Thymus (tissue), 14 donors: ENCODE measurements at places on chromosomes 13 and 19. TPM values are rescaled to one million over a fixed set of nuclear protein-coding genes. Genes with fewer than 3 reads are reported as not detected.

DNA sequence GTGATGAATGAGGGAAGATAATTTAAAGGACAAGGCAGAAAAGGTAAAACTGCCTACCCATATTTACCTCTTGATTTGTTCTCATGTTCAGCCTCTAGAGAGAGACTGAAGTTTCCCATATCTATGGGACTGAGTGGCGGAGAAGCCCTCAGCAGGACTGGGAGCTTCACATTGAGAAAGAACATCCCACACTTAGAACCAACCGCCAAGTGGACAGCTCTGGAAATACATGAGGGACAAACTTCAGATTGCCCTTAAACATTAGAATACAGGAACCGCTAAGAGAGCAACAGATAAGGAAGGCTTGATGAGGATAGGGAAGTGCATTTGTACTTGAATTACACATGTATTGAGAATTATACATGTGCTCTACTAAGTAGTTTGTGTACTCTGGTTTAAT, 316.0 kb upstream of the MIR17HG start:
- no peak overlapping the region for H3K4me3 ChIP-seq
- H3K4me1 ChIP-seq = no peaks in the 10 kb centered on the region
- H3K27me3 ChIP-seq = no peaks in the 10 kb centered on the region
- H3K36me3 ChIP-seq = no peaks in the 10 kb centered on the region
- DNase-seq = no peak

PEAK3 gene
- 0.34 TPM for polyA plus RNA-seq

C19orf81 gene
- polyA plus RNA-seq = not detected

ZNF549 gene
- 6.3 TPM for polyA plus RNA-seq

PLK5 gene
- 0.25 TPM for polyA plus RNA-seq

DNA sequence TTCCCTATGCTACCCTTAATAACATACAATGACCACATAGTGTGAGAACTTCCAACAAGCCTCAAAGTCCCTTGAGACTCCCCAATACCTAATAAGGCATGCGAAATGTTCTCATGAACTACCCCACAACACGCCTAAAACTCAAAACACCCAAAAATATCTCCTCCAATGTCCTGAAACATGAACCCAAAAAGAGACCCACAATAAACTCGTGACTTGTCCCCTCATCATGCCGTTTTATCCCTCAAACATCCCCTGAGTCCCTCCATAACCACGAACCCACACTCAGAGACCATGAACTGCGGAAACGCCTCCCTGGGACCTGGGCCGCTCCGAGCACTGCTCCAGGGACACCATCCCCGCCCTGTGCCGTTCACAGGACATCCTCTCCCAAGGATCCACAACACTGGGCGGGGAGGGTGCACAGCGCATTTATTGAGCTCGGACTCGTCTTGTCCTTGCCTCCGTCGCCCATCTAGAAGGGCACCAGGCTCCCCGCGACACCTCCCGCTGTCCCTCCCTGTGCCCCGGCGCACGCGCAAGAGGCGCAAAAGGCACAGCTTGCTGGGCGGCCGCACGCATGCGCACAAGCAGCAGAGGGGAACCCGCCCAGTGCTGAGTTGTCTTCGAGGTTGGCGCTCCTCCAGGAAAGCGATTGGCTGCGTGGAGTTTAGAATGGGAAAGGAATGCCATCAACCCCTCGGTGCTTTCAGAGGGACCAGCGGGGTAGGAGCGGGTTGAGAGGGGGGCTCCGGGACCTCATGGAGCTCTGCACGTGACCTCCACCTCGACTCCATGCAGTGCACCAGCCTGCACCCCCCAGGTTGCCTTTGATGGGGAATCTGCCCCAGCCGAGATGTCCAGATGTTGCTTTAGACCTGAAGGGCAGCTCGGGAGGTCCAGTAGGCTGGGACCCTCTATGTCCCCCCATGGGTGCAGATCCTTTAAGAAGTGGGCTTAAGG, 8.8 kb downstream of the FXYD3 start:
- peaks cover 19% of the 10 kb centered on the region for H3K4me1 ChIP-seq
- H3K36me3 ChIP-seq = no peaks in the 10 kb centered on the region
- peak overlapping the region; percentile 53 for H3K4me3 ChIP-seq
- DNase-seq = peak; percentile 86
- H3K27me3 ChIP-seq = no peaks in the 10 kb centered on the region
- H3K27ac ChIP-seq = peak overlapping the region; percentile 49

ZNF221 gene
- 1.1 TPM for polyA plus RNA-seq

- H3K27me3 ChIP-seq = peaks cover 48% of the 10 kb centered on the region
- peak overlapping the region; percentile 45 for H3K4me3 ChIP-seq
- peaks cover 5% of the 10 kb centered on the region for H3K4me1 ChIP-seq
Observed at GRCh38 chr19:35249146-35249847, 495 bp downstream of the LSR start.

SRRM5 gene
- 0.39 TPM for polyA plus RNA-seq

DNA sequence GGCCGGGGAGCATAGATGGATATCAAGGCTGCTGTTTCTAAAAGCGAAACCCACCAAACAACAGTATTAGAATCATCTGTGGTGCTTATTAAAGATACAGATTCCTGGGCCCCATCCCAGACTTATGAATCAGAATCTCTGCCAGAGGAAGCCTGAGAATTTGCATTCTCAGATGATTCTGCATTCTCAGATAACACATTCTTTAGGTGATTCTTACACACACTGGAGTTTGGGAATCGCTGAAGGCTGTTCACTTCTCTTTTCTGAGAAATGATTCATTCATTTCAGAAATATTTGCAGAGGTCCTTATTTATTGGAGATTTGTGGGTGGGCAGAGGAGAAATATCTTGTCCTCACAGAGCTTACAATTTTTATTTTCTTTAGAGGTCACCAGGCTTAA, 24.4 kb downstream of the ALOX5AP start:
- no peaks in the 10 kb centered on the region for H3K4me1 ChIP-seq
- H3K27me3 ChIP-seq = no peaks in the 10 kb centered on the region
- no peak for DNase-seq
- peaks cover 35% of the 10 kb centered on the region for H3K36me3 ChIP-seq
- H3K4me3 ChIP-seq = no peak overlapping the region
- no peak overlapping the region for H3K27ac ChIP-seq

DNA sequence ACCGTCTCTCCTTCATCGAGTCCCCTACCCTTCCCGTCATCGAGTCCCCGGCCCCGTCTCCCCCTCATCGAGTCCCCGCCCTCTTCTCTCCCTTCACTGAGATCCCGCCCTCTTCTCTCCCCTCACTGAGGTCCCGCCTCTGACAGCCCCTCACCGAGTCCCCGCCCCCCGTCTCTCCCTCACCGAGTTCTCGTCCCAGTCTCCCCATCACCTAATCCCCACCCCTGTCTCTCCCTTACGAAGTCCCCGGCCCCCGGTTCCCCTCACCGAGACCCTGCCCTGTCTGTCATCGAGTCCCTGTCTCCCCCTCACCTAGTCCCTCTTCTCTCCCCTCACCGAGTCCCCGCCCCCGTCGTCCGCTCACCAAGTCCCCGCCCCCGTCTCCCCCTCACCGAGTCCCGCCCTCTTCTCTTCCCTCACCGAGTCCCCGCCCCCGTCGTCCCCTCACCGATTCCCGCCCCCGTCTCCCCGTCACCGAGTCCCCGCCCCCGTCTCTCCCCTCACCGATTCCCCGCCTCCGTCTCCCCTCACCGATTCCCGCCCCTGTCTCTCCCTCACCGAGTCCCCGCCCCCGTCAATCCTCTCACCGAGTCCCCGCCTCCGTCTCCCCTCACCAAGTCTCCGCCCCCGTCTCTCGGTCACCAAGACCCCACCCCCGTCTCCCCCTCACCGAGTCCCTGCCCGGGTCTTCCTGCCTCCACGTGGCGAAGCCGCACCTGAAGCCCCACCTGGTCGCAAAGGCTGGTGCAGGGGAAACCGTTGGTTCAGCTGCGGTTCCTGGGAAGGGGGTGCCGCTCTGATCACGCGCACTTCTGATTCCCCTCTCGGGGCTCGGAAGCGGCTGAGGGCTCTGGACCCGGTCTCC, 23.9 kb upstream of the ZNF846 start:
- peak; percentile 88 for DNase-seq
- H3K27me3 ChIP-seq = no peaks in the 10 kb centered on the region
- peak overlapping the region; percentile 74 for H3K4me3 ChIP-seq
- H3K36me3 ChIP-seq = no peaks in the 10 kb centered on the region
- H3K4me1 ChIP-seq = peaks cover 6% of the 10 kb centered on the region

GRCh38 chr13:107329991-107330390, 762.1 kb upstream of the ARGLU1 start:
- no peaks in the 10 kb centered on the region for H3K4me1 ChIP-seq
- no peak for DNase-seq
- no peak overlapping the region for H3K27ac ChIP-seq
- no peaks in the 10 kb centered on the region for H3K36me3 ChIP-seq
- no peaks in the 10 kb centered on the region for H3K27me3 ChIP-seq
